Activated CD8-positive, alpha-beta memory T cell treated with anti-CD3 and anti-CD28 coated beads, Interleukin-2, amount 50 U/mL, for 48 hours (primary cell): ENCODE measurements at places on chromosomes 5 and 9.

DNA sequence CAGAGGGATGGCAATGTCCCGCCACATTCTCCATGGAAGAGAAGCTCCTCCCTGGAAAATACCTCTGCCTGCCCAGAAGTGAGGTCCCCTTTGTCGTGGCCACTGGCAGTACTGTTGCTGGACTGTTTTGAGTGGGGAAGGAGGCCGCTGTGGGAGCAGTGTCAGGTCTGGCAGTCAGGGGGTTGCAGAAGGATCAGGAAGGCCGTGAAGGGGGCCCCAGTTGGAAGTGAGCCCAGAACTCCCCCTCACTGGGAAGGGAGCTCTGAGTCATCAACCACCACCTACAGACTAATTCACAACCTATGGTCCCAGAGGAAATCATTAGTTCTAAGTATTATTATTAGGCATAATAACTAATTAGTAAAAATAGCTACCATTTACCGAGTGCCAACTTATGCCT lies 200.4 kb downstream of the TTLL11 start:
- DNase-seq = no peak

DNA sequence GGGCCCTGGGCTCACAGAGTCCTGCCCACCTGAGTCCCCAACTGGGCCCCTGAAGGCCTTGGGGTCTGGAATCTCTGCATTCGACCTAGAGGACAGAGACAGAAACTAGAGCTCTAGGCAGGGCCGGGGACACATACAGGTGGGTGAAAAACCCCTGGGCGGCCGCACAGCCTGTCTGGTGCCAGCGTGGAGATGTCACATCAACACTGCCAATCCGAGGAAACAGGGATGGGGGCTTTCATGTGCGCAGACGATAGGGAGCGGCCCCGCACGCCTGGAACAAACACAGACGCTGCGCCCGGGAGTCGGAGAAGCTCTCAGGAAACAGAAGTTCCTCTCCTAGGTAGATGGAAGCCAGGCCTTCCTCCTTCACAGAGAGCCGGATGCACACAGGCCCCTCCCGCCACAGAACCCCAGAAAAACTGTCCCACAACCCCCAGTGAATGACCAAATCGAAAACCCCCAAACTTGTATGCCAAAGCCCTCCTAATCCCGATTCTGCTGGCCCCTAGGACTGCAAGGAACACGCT lies 1.8 kb downstream of the GRM6 start:
- no peak for DNase-seq

GRCh38 chr9:33946779-33947535 lies 101.7 kb downstream of the UBAP2 start:
- no peak for DNase-seq

- DNase-seq = no peak
Measured at GRCh38 chr9:128061275-128061960, 5.7 kb downstream of the NAIF1 start.

GRCh38 chr9:121774715-121775613 lies 123.5 kb downstream of the DAB2IP start:
- no peak for DNase-seq

- DNase-seq = peak; percentile 57
Measured at GRCh38 chr9:122562134-122562760, 9.3 kb downstream of the OR1N2 start.

DNA sequence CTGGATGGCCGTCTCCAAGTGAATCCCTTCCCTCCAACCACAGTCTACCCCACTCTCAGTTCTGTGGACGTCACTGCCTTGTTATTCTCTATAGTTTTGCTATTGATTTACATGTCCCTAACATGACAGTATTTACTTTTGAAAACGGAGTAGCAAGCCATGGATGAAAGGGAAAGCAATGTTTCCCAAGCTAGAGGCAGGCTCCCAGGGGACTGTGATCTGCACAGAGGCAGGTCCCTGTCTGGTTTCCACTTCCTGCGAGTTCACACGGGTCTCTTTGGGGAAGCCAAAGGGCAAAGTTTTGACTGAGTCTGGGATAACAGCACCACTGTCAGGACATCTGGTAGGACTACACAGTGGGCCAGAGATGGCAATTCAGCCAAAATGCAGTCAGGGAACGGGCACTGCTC lies 12.7 kb downstream of the C9orf153 start:
- DNase-seq = no peak

DNA sequence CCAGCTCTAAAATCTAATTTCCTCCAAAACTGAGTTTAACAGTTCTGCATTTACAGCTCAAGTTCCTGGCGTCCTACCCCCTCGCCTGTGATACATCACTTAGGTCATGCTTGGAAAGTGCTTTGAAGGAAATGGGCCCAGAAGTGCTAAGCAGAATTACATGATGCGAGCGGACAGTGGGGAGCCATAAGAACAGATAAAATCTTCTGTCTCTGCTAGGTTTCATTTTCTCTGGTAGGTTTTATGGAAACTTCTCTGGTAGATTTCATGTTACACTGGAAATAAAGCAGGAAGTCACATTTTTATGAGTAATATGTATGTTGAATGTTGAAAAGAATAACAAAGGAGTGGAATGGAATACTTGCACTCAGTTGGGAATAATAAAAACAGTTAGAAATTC lies 138.3 kb downstream of the ZDHHC21 start:
- no peak for DNase-seq

DNA sequence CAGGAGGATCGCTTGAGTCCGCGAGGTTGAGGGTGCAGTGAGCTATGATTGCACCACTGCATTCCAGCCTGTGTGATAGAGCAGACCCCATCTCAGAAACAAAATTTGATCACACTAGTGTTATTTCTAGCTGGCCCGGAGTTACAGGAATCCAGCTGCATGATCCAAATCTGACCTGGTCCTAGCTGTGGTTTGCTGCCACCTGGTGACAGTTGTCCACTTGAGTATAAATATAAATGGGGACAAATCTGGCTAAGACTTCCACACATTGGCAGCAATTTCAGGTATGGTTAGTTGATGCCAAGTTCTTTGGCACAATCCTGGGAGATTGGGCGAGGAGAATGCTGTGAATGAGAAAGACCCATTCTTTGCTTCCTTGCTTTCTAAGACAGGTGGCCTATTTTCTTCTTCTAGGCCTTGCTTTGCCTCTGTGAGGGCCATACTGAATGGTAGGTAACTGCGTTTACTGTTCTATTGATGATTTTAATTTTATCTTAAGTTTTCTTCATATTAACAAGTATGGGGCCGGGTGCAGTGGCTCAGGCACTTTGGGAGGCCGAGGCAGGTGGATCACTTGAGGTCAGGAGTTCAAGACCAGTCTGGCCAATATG lies 35.4 kb downstream of the UBE2R2 start:
- DNase-seq = no peak

GRCh38 chr9:2480255-2480837 lies 141.2 kb upstream of the VLDLR start:
- no peak for DNase-seq

DNA sequence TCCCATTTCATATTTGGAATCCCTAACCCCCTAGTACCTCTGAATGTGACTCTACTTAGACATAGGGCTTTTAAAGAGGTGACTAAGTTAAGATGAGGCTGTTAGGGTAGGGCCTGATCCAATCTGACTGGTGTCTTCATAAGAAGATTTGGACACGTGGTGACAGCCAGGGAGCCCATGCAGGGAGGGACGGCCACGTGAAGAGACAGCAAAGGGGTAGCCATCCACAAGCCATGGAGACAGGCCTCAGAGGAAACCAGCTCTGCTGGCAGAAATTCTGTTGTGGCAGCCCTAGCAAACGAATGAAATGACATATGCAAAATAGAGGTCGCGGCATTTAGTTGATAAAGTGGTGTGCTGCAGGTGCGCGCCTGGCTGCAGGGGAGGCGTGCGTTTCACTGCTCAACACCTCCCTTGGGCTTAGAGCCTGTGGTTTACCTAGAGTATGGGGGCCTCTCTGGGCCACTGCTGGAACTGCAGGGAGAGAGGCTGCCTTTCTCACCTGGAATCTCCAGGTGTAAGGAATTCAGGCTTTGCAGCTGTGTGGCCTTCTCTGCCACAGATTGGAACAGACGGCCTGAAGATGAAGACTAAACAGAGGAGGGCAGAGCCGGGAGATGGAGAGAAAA lies 7.1 kb upstream of the AFAP1L1 start:
- peak; percentile 56 for DNase-seq

DNA sequence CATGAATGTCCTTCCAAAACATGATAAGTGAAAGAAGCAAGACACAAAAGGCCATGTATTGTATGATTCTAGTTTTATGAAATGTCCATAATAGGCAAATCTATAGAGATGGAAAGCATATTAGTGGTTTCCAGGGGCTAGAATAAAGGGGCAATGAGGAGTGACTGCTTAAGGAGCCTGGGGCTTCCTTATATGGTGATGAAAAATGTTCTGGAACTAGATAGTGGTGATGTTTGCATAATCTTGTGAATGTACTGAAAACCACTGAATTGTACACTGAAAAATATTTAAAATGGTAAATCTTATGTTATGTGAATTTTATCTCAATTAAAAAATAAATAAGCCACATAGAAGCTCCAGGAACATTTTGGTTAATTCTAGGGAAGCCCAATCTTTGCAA lies 144.4 kb upstream of the ANKRD55 start:
- no peak for DNase-seq

DNA sequence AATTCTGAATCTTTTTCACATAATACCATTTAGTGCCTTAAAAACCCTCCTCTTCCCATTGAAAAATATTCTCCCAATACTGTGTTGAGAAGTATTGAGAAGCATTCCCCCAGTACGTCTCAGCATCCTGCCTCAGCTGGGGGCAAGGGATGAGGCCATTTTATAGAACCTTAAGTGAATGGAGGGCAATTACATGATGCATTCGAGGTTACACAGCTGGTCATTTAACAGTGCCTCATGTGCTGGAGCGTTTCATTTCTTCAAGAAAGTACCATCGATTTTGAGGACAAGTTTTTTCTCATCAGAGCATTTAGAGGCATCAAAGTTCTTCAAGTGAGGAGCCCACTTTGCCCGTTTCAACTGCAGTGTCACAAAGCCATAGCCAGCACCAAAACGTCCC lies 135.6 kb downstream of the DOCK2 start:
- no peak for DNase-seq

GRCh38 chr9:83061990-83062650 lies 822 bp downstream of the RASEF start:
- no peak for DNase-seq

DNA sequence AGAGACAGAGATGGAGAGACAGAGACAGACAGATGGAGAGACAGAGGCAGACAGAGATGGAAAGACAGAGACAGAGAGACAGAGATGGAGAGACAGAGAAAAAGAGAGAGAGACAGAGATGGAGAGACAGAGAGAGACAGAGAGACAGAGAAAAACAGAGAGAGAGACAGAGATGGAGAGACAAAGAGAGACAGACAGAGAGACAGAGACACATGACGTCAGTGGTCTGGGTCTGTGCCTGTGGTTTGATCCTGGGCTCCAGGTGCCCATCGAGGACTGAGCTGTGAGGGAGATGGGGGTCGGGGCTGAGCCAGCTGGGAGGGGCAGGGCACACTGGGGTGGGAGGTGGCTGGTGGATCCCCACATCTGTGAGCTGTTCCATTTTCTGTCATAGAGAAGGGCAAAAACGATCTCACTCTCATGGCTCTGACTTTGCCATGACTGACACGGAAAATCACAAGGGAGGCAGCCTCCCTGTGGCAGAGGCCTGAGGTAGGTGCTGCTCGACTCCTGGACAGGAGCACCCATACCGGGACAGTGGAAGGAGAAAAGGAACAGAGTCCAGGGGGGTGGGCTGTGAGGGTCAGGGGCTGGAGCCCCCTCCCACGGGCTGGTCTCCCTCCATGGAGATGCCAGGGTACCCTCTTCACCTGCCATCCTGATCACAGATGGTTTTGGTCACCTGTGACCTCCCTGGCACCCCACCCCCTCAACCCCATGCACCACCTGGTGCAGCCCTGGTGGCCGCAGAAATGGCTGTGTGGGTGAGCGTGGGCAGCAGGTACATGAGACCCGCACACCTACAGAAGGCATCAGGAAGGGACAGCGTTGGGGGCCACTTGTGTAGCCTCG lies 28.8 kb downstream of the GLT6D1 start:
- DNase-seq = no peak

GRCh38 chr5:35197351-35197750 lies 32.9 kb downstream of the PRLR start:
- DNase-seq = no peak

DNA sequence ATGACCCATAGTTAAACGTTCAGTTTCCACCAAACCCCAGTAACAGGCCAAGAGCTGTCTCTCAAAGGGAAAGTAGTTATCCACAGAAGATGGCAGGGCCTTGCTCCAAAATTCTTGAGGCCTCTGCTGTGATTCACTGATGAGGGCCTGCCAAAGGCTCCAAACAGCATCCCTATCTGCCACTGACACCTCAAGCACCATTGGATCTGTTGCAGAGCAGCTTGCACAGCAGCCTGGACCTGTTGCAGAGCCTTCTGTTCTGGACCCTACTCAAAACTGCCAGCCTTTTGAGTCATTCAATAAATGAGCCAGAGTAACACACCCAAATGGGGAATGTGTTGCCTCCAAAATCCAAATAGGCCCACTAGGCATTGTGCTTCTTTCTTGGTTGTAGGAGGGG lies 741.5 kb upstream of the RGMB start:
- no peak for DNase-seq
